Effector CD8-positive, alpha-beta T cell (primary cell): ENCODE measurements at places on chromosomes 3 and 15.

GRCh38 chr15:73051807-73052652, at the start of gene NEO1:
Gene NEO1, plus strand, starts transcription at chr15:73052463. Its CDS starts 213 bp downstream, at chr15:73052676.
- DNase-seq: peak; percentile 68

DNA sequence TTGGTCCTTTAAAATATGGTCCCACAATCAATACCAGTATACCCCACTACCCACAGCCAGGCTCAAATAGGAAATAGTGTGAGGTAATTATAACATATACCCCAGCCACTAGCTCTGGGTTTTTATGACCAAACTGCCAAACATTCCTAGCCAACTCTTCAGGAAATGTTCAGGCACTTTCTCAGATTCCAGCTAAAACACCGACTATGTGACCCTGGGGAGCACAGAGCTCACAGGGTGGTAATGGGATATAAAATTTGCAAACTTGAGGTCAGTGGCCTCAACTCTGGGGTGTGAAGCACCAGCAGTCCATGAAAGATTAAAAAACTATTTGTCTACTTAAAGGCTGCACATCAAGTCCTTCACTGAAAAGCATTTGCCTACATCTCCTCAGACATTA, 12.9 kb downstream of the FBN1 start:
- no peak for DNase-seq

DNA sequence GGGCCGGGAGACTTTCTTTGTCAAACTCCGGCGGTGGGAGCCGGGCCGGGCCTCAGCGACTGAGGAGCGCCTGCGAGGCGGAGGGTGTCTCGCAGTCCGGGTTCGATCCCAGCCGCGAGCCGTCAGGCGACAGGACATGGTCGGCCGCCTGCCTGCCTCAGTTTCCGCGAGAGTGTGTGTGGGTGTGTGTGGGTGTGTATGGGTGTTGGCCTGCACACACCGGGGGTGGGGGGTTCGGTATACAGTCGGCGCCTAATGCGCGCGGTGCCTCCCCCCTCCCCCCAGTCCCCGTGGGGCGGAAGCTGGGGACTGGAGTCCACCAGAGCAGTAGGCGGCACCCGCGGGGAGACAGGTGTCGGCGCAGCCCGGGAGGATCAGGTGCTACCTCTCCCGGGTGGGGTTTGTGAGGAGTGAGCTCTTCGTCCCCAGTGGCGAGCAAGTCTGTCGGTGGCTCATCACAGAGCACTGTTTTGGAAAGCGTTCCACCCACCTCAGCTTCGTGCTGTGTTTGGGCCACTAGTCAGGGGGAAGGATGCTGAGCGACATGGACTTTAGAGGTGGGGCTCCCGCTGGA, 246.3 kb downstream of the GOLGA6L6 start:
- no peak for DNase-seq

- no peak for DNase-seq
Measured at GRCh38 chr15:65060641-65061397, 7.0 kb downstream of the RASL12 start.

DNA sequence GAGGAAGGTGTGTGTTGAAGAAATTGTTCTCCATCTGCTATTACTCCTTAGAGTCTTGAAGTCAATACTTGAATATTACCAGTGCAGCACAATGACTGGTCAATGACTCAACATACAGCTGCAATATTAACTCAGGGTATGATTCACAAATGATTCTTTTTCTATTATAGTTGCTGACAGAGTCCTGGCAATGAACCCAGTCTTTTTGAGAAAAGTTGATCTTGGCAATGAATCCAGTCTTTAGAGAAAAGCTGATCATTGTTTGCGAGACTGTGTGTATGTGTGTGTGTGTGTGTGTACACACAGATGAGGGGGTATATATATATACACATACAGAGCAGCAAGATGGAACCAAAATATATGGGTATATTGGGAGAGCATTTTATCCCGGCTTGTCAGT, 315.1 kb downstream of the ZNF385D start:
- no peak for DNase-seq

- no peak for DNase-seq
Measured at GRCh38 chr15:27899583-27900285, 199.4 kb downstream of the OCA2 start.

DNA sequence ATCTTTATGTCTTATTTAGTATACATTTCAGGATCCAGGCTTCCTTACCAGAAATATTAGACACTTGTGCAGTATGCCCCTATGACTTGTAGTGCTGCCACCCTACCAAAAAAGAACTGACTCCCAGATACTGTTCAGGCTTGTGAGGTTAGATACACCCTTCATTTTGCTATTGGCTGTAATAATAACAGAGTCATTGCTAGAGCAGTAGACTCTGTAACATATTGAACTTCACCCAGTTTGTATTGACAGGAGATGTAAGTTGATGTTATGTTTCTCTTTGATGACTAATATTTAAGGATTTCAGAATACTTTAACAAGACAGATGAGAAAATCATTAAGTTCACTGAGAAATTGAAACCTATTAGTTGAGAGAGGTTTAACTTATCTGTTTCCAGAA, 32.9 kb downstream of the RNF111 start:
- DNase-seq: no peak

GRCh38 chr3:194181612-194182529, 45.9 kb downstream of the HES1 start:
- no peak for DNase-seq

DNA sequence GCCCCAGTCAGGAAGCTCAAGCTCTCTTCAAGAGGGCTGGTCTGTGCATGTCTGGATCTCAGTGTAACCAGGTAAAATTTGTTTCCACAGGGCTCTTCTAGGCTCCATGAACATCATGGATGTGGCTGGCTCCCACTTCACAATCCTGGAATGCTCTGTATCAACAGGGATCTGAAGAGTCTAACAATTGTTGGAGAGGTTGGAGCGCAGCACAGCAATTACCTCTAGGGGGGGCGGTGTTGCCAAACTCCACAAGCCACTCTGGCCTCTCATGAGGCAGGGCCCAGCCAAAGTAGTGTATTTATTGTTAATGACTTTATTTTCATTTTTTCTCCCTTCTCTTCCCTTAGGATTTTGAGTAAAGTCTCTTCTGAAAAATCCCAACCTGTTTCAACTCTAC, 6.1 kb upstream of the EIF2B5 start:
- DNase-seq: no peak

DNA sequence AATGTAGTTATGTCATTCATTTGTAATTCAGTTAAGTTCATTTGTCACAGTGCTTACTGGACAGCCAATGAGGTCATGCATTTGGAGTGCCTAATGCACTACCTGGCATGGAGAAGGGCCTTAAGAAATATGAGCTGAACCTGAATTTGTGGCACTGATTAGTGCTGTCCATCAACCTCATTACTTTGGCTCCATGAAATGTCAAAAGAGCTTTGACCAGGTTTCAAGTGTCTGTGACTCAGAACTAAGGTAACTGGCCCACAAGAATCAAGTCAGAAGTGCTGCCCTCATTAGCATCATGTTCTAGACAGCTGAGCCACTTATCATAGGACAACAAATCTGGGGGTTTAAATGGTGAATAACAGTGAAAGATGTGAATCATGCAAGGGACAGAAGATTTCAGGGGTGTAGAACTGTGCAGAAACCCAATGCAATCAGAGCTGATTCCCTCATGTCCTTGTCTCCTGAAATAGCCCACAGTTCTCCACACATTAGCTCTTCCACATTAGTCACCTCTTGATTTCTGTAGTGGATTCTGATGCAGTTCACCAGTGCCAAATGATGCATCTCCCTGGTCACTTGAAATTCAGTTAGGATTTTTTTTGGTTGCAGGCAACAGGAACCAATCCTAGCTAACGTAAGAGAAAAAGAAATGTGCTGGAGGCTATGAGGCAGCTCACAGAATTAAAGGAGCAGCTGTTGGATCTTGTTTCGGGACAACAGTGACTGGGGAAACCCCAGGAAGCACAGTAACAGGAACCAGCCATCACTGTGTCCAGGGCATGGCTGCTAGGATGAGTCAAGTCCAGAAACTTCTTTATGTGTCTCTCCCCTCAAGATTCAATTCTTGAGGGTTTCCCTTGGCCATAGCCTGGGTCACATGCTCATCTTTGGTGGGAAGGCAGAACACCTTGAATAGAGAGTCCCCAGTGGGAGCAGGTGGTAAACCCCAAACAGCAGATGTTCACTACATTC, 38.7 kb downstream of the CHST2 start:
- no peak for DNase-seq

DNA sequence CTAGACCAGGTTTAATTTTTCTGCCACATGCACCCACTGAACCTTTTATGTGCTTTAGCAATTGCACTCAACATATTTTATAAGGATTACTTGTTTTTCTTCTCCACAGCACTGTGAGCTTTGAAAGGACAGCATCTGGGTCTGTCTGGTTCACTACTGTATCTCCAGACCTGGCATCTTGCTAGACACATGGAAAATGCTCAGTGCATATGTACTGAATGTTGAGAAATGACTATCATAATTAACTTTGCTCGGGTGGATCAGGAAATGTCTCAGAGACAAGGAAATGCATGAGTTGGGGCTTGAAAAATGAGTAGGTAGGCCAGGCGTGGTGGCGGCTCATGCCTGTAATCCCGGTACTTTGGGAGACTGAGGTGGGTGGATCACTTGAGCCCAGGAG, 40.2 kb downstream of the DOCK3 start:
- DNase-seq: no peak

DNA sequence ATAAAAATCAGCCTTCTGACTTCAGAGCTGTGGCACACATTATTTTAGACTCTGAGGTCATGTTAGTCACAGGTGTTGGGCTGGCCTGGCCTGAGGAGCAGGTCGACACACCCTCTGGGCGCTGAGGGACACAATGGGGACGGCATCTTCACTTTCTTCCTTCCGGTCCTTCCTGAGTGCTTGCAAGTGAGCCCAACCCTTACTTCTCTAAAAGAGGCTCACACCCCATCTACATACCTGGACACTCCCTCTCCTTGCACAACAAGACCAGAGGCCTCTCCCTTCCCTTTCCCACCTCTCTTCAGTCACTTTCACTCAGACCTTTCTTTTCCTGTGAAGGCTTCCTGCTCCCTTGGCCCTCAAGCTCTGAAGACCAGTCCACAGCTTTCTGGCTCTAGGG, 85.4 kb downstream of the XXYLT1 start:
- no peak for DNase-seq

GRCh38 chr15:68199340-68199739, 5.8 kb downstream of the CALML4 start:
- no peak for DNase-seq

GRCh38 chr15:60364612-60364924, 33.2 kb downstream of the ANXA2 start:
- no peak for DNase-seq

DNA sequence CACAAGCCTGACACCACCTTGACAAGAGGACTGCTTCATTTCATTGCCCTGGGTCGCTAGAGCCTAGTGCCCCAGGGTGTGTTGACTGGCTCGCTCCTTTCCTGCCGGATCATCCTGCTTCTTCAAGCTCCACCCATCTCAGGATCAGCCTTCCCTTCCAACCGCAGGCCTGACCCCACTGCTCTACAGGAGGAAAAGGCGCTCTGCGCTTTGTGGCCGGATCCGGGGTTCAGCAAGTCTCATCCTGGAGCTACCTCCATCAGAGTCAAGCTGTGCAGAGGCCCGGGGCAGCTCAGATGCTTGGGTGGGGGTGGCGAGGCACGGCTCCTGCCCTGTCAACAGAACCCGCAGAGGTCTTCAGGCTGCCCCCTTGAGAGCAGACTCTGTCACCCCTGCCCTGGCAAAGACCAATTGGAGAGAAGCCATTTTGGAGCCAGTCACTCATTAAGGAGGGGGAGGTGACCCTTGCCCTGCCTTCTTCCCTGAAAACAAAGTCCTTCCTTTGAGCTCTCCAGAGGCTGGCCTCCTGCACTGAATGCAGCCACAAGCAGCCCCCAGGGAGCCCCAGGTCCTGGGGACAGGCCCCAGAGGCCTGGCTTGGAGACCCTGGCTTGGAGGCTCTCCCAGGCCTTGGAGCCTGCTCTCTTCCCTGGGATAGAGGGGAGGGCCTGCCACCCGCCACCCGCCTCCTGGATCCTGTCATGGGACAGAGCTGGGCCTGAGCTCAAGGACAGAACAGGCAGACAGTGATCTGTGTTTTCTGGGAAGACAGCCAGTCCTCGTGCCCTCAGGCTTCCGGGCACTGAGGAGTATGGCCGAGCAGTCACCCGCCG, 80.3 kb downstream of the CPN2 start:
- no peak for DNase-seq

DNA sequence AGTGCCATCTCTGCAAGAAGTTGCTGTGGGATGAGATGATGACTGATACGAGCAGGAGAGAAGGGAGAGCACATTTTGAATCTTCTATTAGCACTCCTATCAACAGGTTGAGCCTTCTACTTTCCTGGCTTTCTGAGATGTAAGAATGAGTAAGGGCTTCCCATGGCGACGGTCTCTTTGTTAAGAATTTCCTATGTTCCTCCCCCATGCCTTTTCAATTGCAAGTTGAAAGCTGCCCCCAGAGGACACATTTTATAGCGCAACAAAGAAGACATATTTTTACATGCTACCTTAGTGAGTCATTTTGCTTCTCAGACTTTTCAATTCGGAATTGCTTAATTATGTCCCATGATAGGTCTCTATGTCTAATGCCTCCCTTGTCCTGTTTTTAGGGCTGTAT, 71.3 kb upstream of the LRTM1 start:
- DNase-seq: no peak

GRCh38 chr15:31573759-31574158, 247.1 kb downstream of the KLF13 start:
- DNase-seq: no peak

DNA sequence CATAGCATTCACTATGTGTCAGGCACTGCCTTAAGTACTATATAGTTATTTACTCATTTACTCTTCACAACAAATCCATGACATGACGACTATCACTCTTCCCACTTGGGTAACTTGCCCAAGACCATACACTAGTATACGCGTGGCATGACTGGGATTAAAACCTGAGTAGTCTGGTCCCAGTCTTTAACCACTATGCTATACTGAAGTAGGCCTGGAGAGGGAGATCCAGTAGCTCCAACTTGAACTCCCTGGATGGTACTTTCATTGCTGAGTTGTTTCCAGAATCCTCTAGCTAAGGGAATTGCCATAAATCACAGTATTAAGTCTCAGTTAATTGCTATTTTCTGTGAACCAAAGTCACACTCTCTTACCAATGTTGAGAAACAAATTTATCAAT, 116.2 kb upstream of the LSAMP start:
- DNase-seq: no peak

DNA sequence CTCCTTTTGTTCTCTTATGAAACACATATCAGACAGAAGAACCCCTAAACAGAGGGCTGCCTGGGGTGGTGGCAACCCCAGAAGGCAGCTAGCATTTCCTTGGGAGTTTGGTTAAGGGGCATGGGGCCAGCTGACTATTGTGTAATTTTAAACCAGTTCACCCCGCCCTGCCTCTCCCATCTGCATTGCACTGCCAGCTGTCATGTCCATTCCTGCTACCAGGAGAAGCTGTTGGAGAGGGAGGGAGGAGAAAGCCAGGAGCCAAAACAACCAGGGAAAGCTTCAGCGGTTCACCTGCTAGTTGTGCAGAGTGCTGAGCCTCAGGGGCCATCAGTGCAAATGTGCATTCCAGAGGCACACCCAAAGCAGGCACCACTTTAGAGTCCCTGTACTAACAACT, 47.6 kb upstream of the ATP1B3 start:
- DNase-seq: no peak

GRCh38 chr3:196471551-196471950, 32.0 kb downstream of the RNF168 start:
- DNase-seq: no peak
